Inflammatory macrophage treated with lipopolysaccharide for 1 hour (primary cell): ENCODE measurements at places on chromosomes 3 and 15.

GRCh38 chr15:38208779-38209178 is 43.9 kb upstream of the SPRED1 start:
- no peak for DNase-seq

- DNase-seq: no peak
These were observed 18.7 kb downstream of the SIAH2 start for GRCh38 chr3:150744041-150744918.

GRCh38 chr3:143119009-143119914 is at the start of gene CHST2:
Gene CHST2, plus strand, starts transcription at chr3:143119771. Its CDS starts 1,046 bp downstream, at chr3:143120817.
- peak; percentile 66 for DNase-seq

GRCh38 chr3:192545333-192545732 is 182.0 kb downstream of the FGF12 start:
- no peak for DNase-seq

GRCh38 chr15:24877174-24877573 is 77.6 kb upstream of the SNRPN start:
- DNase-seq: no peak

- no peak for DNase-seq
These were observed 830.1 kb downstream of the TUSC7 start for GRCh38 chr3:117539729-117540128.

GRCh38 chr15:60835974-60836373 is 357.0 kb upstream of the ICE2 start:
- DNase-seq: no peak

DNA sequence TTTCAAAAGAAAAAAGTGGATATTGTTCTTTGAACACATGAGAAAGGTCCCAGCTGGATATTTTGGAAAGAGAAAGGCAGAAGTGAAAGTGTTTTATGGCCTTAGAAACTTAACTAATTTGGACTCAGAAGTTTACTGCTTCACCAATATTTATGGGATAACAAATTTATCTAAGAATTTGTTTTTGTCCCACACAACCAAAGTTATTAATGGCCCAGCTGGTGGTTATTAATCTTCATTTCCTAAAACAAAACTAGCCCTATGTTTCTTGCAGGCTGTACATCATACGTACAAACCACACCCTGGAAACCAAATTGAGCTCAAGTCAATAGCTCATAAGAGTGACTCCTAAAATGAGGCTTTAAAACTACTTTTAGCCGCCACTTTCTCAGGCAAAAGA is 372.9 kb upstream of the LMCD1 start:
- no peak for DNase-seq

GRCh38 chr15:60618206-60618605 is 139.3 kb upstream of the ICE2 start:
- DNase-seq: no peak

DNA sequence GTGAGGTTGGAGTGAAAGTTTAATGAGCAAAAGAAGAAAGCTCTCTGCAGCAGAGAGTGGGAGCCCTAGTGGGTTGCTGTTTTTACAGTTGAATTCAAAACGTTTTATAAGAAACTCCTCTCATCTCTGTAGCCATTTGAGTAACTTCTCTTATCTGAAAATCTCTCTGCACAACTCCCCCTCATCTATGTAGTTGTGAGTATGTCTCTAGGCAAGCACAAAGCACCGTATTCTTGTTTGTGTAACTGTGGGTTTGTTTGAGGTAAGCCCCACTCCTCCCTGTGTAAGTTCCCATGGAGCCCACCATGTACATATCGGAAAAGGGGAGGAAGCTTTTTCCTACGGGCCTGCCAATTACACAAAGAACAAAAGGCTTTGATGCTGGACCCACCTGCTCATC is 56.5 kb upstream of the GOLGA6L2 start:
- DNase-seq: no peak

DNA sequence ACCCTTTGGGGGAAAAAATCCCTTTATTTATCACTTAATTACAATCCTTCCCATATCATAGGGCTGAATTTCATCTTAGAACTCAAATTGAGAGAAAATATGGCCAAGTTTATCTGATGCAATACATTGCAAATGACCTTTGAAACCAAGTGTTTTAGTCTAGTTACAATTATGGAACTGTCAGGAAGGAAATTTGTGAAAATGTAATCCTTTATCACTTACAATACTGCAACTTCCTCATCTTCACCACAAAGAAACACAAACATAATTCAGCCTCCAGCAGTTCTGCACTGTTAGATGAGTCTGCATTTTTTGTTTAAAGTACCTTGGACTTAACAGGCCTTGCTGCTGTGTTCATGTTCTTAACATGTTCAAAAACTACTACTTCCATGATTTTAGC is 4.6 kb downstream of the CCPG1 start:
- DNase-seq: peak; percentile 73

DNA sequence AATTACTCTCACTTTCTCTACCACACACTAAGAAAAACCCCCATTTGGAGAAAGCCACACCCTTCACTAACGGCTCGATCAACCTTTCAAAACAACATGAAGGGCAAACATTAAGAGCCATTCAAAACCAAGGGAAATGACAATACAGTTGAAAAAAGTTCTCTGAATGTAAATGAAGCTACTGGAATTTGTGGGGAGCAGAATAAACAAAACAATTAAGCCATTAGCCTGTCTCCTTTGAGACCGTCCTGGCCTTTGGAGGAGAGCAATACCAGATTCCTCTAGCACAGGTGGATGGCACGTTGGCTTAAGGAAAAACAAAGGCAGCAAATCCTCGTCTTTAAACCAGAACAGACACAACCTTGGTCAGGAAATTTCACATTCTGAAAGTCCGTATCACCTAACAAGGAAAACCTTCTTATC is 18.7 kb downstream of the MYO1E start:
- no peak for DNase-seq

DNA sequence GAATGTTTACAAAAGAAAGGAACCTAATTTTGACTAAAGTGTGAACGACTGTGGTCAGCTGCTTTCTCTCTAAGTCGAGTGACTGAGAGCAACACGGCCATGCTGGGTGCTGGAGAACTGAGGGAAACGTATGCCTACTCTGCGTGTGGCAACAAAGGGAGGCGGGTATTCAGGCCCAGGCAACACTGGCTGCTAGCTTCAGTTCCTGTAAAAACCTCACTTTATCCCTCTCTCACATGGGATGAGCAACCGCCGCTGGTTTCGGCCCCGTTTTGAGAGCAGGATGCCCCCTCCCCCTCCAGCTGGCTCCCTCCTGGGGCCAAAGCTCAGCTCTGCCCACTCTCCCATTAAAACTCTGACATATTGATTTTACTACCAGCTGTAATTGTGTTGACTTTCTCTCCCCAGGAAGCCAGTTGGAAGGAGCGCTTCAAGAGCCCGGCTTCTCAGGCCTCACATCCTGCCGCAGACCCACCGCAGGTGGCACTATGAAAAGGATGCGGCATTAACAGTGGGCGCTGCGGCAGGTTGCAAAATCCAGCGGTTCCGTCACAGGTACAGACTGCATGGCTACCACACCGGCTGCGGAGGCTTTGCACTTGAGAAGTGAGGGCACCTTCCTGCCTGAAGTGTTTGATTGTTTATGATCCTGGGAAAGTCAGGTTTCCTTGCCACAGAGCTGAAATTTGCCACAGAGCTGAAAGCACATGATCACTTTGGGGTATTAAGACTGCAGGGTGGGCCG is 12.7 kb downstream of the PLXND1 start:
- peak; percentile 67 for DNase-seq

GRCh38 chr3:128392818-128393544 is 73.7 kb downstream of the DNAJB8 start:
- no peak for DNase-seq

DNA sequence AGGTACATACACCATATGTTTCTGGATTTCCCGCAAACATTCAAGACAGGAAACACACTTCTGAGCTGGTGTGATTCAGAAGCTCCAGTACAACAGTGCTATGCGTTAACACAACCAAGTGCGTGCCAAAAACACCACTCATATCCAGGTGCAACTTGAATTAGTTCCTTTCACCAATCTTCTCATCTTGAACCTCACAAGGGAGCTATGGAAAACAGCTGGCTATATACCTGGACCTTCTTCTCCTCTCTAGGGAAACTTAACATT is 31.3 kb downstream of the SUSD5 start:
- DNase-seq: no peak

DNA sequence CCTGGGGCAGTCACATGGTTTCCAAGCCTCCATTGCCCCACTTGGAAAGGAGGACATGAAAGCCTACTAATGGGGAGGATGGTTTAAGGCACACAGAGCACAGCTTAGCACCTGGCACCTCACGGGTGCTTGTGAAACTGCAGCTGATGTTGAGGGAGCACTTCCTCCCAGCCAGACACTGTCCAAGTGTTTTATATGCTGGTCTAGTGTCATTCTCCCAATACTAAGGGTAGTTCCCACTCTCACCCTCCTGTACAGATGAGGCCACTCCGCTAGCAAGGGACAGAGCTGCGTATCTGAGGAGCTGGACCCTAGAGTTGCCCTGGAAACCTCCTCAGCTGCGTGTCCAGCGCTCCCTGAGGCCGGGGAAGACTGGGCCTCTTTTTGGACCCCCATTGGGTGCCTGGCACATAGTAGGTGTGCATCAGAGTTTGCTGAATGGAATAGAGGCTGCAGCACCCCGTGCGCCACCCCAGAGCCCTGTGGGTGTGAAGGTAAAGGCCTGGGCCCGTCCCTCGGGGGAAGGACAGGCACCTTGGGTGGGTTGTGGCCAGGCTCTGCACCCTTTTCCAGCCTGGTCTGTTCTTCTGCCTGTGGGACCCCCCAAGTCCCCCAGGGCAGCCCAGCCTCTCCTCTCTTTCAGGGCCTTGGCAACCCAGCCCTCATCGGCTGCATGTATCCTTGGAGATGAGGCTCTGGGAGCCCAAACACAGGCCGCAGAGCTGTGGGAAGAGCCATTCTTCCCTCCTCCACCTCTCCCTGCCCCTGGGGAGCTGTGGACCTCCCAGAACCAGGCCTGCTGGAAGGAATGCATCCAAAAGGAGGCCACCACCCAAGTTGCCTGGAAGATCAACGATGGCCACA is 31.3 kb downstream of the DNASE1L3 start:
- DNase-seq: no peak

DNA sequence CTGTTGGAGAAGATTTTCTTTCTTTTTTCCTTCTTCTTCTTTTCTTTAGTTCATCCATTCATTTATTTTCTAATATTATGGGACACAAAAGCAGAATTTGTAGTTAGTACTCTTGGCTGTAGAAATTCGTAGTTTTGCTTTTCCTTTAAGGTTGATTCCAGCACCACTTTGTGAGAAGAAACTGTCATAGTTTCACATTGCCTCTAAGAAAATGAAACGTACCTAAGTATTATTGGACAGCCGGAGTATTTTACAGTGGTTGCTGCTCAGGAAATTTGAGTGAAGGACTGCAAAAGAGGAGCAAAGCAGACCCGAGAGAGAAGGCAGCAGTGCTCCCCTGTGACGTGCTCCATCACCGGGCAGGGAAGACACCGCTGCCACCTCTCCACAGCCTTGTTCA is 48.1 kb downstream of the PLCL2 start:
- DNase-seq: no peak

- DNase-seq: no peak
These were observed 30.2 kb downstream of the CHRD start for GRCh38 chr3:184409946-184410500.

DNA sequence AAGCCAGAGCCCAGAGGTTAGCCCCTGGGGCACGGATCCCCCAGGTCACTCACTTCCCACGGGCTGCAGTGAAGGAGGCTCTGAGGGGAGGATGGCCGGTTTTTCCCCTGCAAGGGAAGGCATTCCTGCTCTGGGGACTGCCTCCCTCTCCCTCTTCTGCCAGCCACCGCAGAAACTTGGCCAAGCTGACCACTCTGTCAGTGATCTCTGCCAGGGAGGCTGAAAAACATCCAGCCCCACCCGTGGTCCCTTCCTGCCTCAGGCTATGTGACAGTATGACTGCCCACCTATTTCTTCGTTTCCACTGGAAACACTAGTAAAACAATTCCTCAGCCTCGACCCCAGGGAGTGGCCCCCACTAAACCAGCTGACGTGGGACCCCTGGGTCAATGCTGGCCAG is 14.6 kb upstream of the FANCD2 start:
- DNase-seq: no peak

- no peak for DNase-seq
These were observed 63.1 kb downstream of the TLE3 start for GRCh38 chr15:70034596-70034995.

- no peak for DNase-seq
These were observed 439.8 kb upstream of the IL12A start for GRCh38 chr3:159548675-159549335.

GRCh38 chr3:100577382-100578008 is 31.9 kb upstream of the ADGRG7 start:
- no peak for DNase-seq

GRCh38 chr15:41025393-41025792 is 72.1 kb downstream of the CHAC1 start:
- DNase-seq: no peak

DNA sequence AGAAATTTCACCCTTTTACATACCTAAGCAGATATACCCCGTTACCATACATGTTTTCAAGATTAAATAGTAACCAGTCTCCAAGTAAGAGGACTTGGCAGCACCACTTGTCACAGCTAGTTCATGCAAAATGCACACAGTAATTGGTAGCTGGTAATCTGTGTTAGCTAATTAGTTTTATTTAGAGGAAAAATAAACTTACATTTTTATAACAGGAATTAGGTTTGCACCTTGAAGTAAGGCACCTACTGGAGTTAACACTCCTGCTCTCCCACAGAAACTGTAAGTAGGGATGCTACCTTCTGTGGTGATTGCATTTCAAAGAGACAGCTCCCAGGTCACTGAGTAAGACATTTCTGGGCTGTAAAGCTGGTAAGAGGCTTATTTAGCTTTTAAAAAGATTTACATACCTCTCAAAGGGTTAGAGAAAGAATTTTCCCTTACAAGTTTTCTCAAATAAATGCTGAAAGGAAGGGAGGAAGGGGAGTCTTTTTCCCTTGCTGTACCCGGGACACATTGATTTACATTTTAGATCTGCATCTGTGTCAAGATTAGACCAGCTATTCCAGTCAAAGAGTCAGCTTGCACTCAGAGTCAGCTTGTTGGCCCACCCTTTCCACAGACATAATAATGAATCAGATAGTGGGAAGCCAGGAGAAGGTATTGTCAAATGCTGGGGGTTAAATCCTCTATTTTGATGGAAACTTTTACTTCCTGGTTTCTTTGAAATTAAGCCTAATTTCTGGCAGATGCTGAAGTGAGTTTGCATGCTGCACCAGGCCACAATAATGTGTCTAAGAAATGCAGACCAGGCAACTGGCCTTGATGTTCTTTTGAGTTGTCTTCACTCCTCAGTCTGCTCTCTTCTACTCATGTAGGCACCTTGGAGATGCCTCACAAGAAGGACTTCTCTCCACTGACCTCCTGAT is 77.6 kb upstream of the CHD2 start:
- no peak for DNase-seq

DNA sequence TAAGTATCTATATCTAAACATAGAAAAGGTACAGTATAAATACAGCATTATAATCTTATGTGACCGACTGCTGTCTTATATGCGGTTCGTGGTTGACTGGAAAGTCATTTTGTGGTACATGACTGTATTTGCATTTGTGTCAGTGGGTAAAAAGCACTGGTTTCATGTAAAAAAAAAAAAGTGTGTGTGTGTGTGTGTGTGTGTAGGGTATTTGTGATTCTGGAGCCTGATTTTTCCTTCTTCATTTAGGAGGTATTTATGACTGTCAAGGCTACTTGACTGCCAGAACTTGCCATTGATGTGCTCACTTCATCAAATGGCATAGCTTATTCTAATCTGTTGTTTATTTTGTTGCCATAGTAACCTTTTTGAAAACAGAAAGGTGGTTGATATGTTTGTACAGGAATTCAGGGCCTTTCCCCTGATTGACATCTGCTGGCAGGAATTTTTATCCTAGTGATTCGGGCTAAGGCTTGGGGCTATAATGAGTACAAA is 63.2 kb downstream of the AKAP13 start:
- DNase-seq: no peak
